Stimulated activated CD4-positive, alpha-beta T cell treated with anti-CD3 and anti-CD28 coated beads, Interleukin-2, amount 100 ng/mL, for 24 hours (primary cell): ENCODE measurements at places on chromosomes 3 and 15.

GRCh38 chr3:60598671-60599070 is 652.6 kb downstream of the FHIT start:
- DNase-seq, result no peak

- DNase-seq, result no peak
These were observed 23.9 kb downstream of the ILDR1 start for GRCh38 chr3:121998030-121998580.

DNA sequence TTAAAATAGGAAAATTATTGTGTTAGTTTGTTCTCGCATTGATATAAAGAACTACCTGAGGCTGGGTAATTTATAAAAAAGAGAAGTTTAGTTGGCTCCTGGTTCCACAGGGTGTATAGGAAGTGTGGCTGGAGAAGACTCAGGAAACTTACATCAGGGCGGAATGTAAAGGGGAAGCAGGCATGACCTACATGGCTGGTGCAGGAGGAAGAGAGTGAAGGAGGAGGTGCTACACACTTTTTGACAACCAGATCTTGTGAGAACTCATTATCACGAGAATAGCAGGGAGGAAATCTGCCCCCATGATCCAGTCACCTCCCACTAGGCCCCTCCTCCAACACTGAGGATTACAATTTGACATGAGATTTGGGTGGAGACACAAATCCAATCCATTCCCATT is 490.7 kb downstream of the RBMS3 start:
- no peak for DNase-seq

DNA sequence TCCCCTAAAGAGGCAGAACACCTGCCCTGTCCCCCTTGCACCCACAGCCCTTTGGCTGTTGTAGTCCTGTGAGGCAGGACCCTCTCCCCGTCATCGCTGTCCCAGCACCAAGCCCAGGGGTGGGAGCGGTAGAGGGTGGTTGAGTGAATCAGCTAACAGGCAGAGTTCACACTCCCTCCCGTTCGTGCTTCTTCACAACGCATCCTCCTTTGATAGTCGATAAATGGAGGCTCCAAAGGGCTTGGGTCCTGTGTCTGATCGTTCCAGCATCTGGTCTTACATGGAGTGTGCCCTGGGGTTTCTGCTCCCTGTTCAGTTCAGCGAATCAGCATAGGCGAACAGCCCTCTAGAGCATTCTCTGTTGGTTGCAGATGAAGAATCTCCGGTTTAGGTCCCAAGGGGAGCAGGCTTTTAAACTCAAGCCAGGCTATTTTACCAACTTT is 820 bp upstream of the HMCES start:
- no peak for DNase-seq

GRCh38 chr15:49964061-49964460 is 155.0 kb downstream of the ATP8B4 start:
- no peak for DNase-seq

DNA sequence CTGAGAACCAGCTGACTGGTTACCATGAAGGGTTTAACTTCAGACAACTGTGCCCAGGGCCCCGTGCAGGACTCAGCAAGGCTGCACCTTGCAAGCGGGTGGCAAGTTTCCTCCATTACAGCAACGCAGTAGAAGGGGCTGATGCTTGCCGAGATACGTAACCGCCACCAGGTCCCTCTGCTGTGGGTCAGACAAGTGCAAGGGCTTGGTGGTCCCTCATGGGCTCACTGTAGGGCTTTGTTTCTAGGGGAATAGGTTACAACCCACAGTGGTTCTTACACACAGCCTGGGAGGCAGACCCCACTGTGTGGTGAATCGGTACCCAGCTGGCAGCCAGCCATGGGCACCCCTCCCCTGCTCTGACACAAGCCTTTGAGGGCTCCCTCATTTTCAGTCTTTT is 15.5 kb upstream of the SNRPA1 start:
- no peak for DNase-seq

GRCh38 chr3:31880020-31880419 is 101.0 kb downstream of the OSBPL10 start:
- DNase-seq, result no peak

GRCh38 chr3:94614192-94614591 is 551.3 kb downstream of the NSUN3 start:
- DNase-seq, result no peak

DNA sequence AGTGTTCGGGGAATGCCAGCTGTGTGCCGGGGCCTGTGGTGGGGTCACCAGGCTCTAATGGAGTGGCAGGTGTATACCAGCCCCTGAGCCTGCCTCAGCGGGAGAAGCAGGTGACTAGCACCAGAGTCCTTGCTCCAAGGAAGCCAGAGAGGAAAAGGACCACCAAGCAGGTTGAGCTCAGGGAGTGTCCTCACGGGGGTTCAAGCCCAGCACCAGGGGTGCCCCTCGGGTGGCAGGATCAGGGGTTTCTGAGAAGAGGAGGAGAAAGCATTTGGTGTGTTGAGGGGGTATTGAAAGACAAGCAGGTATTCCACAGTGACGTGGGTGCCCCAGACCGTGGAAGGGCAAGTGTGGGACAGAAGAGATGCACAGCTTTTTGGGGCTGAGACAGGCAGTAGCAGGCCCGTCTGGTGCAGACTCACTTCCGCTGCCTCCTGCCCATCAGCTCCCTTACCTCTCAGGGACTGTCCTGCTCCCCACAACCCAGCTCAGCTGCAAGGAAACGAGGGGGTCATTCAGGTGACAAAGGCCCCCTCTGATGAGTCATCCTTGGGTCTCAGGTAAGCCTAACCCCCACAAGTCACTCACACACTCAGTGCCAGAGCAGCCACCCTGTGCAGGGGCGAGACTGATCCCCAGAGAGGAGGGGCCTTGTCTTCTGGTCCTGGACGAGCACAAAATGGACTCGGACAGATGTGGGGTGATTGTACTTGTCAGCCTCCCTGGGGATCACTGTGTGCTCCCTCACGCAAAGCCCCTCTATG is 21.4 kb upstream of the POC1A start:
- DNase-seq, result no peak

DNA sequence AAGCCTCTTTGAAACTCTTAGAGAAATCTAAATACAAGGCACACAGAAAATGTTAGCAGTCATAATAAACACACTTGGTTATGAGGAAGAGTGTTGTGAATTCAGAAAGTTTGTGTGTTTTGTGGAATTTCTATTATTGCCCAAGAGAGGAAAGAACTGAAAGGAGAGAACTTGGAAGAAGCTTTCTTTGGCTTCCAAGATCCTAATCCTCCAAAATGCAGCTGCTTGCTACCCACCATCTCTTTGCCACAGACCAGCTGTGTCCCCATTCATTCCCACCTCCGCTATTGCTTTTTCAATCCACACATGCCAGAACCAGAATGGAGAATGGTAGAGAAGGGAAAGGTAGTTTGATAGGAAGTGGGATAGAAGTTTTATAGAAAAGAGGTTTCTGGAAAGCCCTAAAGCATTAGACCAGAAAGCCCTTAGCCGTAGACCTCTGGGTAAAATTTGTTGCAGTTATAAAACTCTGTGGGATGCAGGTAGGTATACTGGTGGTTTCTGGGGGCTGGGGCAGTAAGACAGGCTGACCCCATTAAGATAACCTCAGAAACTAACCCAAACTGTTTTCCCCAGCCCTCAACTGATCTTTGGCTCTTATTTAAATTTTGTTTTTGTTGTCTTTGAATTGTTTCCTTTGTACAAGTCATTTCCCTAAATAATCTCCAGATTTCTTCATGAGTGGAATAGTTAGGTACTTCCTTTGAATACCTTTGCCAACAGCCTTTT is 108.5 kb downstream of the FILIP1L start:
- DNase-seq, result no peak

DNA sequence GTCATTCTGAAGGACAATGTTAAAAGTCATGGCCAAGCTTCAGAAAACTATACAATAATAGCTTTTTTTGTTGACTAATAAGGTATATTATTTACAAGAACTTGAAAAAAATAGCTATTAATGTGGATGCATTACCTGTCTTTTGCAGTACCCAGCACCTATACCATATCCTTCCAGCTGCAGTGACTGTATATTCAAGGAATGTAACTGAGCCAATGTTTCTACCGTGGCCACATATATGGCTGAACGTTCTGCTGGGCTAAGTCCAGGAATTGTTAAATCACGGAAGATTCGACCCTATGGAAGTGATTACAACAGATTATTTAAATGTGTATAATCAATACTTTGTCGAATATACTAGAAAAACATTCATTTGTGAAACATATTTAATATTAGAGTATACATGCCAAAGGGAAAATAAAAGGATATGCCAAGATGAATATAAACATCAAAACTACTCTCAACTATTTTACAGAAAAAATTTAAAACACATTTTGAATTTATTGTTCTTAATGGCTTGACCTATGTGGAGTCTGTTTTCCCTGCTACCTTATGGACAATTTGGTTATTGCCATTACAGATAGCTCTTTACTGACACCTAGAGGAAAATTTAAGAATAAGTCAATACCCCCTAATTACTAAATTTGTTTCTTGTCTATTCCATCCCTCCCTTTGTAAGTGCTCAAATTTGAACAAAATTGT is 17.6 kb downstream of the ACAD11 start:
- DNase-seq, result no peak

- no peak for DNase-seq
These were observed 25.3 kb downstream of the BFSP2 start for GRCh38 chr3:133424937-133425869.

- no peak for DNase-seq
These were observed 179.9 kb downstream of the FAM43A start for GRCh38 chr3:194865615-194866014.

GRCh38 chr3:59246719-59247401 is 197.0 kb upstream of the CFAP20DC start:
- no peak for DNase-seq

GRCh38 chr3:123725652-123726400 is 141.0 kb upstream of the HACD2 start:
- DNase-seq, result no peak

GRCh38 chr15:92383519-92384324 is 10.0 kb upstream of the ST8SIA2 start:
- DNase-seq, result peak; percentile 28

DNA sequence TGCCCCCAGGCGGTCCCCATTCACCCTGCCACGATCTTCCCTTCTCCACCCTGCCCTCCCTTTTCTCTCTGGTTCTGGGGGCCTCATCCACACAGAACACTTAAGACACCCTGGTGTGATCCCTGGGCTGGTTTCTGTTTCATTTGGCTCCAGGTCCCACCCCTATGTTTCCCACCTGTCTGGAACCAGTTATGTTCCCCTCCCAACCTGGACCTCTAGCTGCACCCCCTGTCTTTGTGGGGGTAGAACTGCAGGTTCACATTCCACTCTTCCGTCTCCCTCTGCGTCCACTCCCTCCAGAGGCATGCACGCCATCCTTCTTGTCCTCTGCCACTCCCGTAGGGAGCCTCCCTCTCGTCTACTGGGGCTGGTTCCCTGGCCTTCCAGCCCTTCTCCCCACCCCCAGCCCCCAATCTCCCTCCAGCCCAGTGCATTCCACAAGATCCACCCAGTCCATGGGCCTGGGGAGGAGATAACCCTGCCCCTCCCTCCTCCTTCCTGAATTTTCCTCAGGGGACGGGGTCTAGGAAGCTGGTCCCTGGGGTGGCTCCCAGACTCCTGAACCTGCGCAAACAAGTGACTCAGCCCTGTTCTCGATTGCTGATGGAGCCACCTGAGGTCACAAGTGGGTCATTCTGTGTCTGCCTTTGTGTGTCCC is 73.8 kb downstream of the ABTB1 start:
- no peak for DNase-seq

DNA sequence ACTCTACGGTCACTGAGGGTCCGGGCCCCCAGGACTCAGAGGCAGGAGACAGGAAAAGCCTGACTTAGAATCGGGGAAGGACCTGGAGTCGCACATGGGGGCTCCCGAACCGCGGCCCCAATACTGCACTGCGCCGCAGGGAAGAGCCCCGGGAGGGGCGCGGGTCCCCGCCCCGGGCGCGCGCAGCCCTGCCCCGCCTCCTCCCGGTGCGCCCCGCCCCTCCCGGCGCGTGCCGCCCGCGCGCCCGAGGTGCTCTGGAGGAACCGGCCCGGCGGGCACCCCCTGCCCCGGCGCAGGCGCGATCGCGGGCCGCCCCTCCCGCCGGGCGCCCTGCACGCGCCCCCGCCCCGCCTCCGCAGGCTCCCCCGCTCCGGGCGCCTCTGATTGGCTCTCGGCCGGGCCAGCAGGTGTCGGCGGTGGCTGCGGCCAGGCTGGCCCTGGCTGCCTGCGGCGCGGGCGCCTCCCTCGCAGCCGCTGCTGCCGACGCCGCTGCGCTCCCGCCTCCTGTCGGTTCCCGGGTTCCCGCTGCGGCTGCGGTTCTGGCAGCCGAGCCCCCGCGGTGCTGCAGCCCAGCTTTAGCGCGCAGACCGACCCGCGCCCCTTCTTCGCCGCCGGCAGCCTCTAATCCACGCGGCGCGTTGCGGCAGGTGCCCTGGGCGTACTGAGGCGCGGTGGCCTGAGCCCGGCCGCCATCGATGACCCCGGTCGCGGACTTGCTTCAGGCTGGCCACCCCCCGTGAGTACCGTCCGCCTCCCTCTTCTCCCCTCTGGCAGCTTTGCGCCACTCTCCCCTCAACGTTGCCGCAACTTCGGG is at the start of gene MYRIP:
TSS of gene MYRIP (plus strand) at position 429 of the 814 bp plus-strand sequence. CDS start 91,208 bp downstream, outside the sequence.
- no peak for DNase-seq
